Glutamatergic neuron (in vitro differentiated cells): ENCODE measurements at places on chromosomes 4 and X. TPM values are rescaled to one million over a fixed set of nuclear protein-coding genes. Genes with fewer than 3 reads are reported as not detected.
A peak's percentile ranks its signal among the peaks of the same experiment; 100 is the strongest.

DNA sequence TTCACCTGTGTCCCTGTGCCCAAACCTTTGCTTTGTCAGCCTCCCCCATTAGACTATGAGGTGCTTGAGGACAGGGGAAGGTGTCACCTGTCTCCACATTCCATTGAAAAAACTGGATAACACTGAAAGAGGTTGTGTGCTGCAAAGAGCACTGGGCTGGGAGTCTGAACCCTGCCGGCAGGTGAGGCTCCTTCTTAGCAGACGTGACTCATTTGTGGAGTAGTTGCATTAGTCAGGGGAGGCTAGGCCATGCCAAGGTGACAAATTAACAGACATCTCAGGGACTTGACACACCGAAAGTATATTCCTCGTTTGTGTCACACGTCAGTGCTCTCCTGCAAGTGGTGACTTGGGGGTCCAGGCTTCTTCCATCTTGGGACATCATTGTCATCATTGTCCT is 95.9 kb upstream of the STX18 start:
- H3K36me3 ChIP-seq: no peaks in the 10 kb centered on the region
- H3K27ac ChIP-seq: no peak overlapping the region
- no peaks in the 10 kb centered on the region for H3K4me1 ChIP-seq
- H3K27me3 ChIP-seq: peaks cover 7% of the 10 kb centered on the region

DNA sequence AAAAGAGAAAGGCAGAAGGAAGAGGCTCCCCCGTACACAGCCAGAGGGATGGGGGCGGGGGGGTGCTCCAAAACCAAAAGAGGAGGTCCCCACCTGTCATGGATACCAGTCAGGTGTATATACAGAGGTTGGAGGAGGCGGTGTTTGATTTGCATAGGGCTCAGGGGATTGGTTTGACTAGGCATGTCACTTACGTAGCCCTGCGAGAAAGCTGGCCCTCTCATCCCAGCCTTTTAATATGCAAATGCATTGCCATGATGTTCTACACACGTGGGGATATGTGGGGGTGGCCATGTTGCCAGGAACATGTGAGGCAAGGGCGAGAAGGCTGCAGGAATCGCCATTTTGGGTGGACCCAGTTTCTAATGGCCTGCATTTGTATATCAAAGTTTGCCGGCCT is 38.6 kb downstream of the TMEM150C start:
- H3K36me3 ChIP-seq: no peaks in the 10 kb centered on the region
- no peak overlapping the region for H3K27ac ChIP-seq
- H3K4me1 ChIP-seq: no peaks in the 10 kb centered on the region
- no peak for DNase-seq

- H3K4me3 ChIP-seq: peak overlapping the region; percentile 91
- peaks cover 3% of the 10 kb centered on the region for H3K4me1 ChIP-seq
- no peaks in the 10 kb centered on the region for H3K36me3 ChIP-seq
- H3K27ac ChIP-seq: no peak overlapping the region
- DNase-seq: peak; percentile 41
- H3K27me3 ChIP-seq: peaks cover 11% of the 10 kb centered on the region
Observed at GRCh38 chr4:155207534-155208257, 740 bp upstream of the NPY2R start.

- H3K4me3 ChIP-seq: peak overlapping the region; percentile 91
- no peak for DNase-seq
- H3K27me3 ChIP-seq: peaks cover 10% of the 10 kb centered on the region
- no peaks in the 10 kb centered on the region for H3K36me3 ChIP-seq
- H3K27ac ChIP-seq: peak overlapping the region; percentile 97
Observed at GRCh38 chr4:99894998-99895397, 771 bp upstream of the LAMTOR3 start.

DNA sequence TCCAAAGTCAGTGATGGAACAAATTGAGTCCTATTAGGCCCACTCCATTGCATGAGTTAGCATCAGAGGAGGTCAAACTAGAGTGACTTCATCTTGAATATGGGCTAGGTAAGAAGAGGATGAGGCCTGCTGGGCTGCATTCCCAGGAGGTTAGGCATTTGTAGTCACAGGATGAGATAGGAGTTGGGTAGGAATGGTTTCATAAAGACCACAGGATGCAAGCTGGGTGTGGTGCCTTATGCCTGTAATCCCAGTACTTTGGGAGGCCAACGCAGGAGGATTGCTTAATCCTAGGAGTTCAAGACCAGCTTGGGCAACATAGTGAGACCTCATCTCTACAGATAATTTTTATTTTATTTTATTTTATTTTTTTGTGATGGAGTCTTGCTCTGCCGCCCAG is 26.8 kb downstream of the PDGFRA start:
- no peak for DNase-seq
- peak overlapping the region; percentile 54 for H3K27ac ChIP-seq
- H3K36me3 ChIP-seq: no peaks in the 10 kb centered on the region
- H3K27me3 ChIP-seq: peaks cover 2% of the 10 kb centered on the region
- peaks cover 17% of the 10 kb centered on the region for H3K4me1 ChIP-seq

GRCh38 chrX:49656533-49656932 is 39.3 kb downstream of the PAGE1 start:
- no peaks in the 10 kb centered on the region for H3K27me3 ChIP-seq
- H3K36me3 ChIP-seq: no peaks in the 10 kb centered on the region
- H3K27ac ChIP-seq: no peak overlapping the region
- no peak for DNase-seq
- H3K4me1 ChIP-seq: no peaks in the 10 kb centered on the region

GPR78 gene
- 0.17 TPM for total RNA-seq

CBLL2 gene
- not detected for total RNA-seq

MAGEA4 gene
- total RNA-seq: not detected

DNA sequence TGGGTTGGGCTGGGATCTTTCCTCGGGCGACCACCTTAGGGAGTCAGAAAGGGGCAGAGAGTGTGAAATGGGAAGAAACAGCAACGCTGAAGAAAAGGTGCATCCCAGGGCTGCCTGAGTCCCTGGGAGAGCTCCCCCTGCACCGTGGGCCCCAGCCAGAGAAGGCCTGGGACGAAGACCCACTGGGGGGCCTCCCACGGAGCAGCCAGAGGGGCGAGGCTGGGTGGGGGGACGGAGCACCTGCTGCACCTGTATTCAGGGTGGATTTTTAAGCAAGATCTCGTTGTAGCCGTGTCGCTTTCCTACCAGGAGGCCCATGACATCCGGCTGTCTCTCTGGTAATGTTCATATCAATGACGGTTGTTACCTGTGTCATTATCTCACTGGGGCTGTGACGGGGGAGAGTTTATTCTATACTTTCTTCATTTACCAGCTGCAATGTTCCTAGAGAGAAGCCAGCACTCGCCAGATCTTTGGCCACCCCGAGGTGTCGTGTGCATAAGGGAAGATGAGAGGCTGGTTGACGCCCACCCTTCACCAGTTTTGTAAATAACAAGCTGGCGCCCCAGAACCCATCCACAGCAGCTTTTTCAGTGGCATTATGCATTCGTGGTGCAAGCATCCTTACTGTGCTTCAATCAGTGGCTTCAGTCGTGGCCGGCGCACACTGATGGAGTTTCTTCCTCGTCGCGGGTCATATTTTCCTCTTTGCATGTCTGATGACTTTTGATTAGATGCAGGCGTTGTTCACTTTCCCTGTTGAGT is 5.6 kb upstream of the PCGF3 start:
- H3K4me3 ChIP-seq: no peak overlapping the region
- no peak overlapping the region for H3K27ac ChIP-seq
- no peak for DNase-seq

GAGE12E gene
- not detected for total RNA-seq

DNA sequence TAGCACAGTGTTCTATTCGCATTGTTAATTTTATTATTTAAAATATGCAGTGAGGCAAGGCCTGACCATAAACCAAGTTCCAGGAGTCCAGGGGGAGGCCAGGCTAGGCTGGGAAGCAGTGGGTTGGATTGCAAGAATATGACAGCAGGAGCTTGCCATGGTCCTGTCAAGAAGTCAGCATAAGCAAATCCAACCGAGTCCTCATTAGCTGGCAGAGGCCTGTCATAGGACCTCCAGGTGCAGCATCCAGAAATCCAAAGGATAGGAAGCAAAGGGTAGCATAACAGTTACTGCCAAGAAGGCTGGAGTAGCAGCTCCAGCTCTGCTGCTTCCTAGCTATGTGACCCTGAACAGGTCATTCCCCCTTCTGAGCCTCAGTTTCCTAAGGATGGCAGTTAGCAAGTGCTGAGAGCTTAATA is 13.4 kb downstream of the PJA1 start:
- H3K27ac ChIP-seq: no peak overlapping the region
- H3K27me3 ChIP-seq: no peaks in the 10 kb centered on the region
- no peak for DNase-seq
- H3K4me3 ChIP-seq: no peak overlapping the region
- H3K36me3 ChIP-seq: no peaks in the 10 kb centered on the region

- peaks cover 12% of the 10 kb centered on the region for H3K27me3 ChIP-seq
- H3K4me3 ChIP-seq: peak overlapping the region; percentile 83
- no peaks in the 10 kb centered on the region for H3K36me3 ChIP-seq
- H3K27ac ChIP-seq: peak overlapping the region; percentile 59
Observed at GRCh38 chr4:185204238-185204910, 574 bp upstream of the CFAP97 start.

DNA sequence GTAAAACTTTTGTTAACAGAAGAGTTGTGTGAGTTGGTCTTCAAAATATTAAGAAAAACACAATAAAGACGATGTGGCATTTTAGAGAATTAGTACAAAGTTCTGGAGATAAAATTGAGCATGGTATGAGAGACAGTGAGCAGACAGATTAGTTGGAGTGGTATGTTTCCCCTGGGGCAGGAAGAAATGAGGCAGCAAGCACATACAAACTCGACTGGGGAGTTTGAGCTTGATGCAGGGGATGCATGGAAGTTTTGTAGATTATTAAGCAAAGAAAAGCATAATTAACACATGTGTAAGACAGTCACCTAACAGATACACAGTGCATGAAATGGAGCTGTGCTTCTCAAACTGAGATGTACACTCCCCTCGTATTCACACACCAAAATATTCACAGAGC is 58.1 kb upstream of the IL2 start:
- DNase-seq: no peak
- H3K27ac ChIP-seq: no peak overlapping the region
- no peaks in the 10 kb centered on the region for H3K36me3 ChIP-seq
- H3K4me1 ChIP-seq: no peaks in the 10 kb centered on the region
